Spleen (tissue), 13 donors: ENCODE measurements at places on chromosomes 2 and 18.

DNA sequence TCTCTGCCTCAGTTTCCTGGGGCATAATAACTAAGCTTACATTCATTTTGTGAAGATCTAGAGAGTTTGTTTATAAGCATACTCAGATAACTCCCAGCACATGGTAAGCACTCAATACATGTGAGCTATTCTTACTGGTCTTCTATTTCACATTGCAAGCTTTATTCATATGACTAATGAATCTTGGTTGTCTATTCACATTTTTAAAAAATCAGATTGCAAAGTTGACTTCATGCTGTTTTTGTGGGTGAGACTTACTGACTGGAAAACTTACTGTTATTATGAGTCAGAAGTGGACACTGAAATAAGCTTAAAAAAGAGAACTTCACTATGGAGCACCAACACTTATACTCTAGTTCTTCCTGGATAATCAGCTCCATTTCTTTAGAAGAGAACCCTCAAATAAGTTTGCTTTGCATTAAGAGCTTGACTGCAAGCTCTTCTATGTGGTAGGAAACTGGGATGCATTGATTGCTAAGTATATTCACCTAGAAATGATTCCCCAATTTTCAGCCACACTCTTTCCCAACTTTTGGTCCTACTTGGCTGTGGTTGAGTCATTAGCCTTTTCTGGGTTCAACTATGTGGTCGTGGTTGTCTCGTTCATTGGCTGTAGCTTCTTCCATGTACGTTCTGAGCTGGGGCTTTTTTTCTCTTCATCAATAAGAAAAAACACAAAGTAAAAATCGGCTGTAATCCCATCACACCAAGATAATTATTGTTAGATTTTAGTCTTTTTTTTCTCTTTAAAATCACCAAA, 29.5 kb upstream of the RBMS1 start:
- DNase-seq, result no peak

- no peak for DNase-seq
Measured at GRCh38 chr18:76246590-76246989, 248.5 kb downstream of the ZNF516 start.

- no peak for DNase-seq
Measured at GRCh38 chr2:73265298-73266060, 18.8 kb downstream of the FBXO41 start.

- peak; percentile 66 for DNase-seq
Measured at GRCh38 chr2:108910541-108911396, 78.3 kb downstream of the EDAR start.

GRCh38 chr2:218721488-218721887, 10.9 kb downstream of the TTLL4 start:
- DNase-seq, result no peak

DNA sequence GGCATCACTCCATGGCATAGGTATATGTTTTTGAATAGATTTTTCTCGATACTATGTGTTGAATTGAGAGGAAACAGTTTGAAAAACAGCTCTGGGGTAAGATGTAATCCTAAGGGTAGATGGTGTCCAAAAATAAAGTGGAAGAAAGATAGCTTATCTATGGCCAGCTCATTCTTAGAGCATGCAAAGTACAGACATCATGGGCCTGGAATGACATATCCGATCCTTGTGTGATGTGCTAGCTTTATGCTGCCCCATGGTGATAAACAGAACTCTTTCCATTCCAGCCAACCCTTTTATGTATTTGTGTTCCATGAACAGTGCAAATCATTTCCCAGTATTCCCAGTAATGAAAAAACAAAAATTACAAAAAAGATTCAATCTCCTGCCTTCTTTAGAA, 390.2 kb upstream of the NXPH2 start:
- DNase-seq, result no peak

GRCh38 chr18:77146249-77147080, 13.9 kb upstream of the MBP start:
- DNase-seq, result no peak

GRCh38 chr2:120741571-120742561, 6.2 kb downstream of the GLI2 start:
- DNase-seq, result peak; percentile 67

GRCh38 chr2:30860726-30861125, 53.5 kb upstream of the CAPN13 start:
- no peak for DNase-seq

DNA sequence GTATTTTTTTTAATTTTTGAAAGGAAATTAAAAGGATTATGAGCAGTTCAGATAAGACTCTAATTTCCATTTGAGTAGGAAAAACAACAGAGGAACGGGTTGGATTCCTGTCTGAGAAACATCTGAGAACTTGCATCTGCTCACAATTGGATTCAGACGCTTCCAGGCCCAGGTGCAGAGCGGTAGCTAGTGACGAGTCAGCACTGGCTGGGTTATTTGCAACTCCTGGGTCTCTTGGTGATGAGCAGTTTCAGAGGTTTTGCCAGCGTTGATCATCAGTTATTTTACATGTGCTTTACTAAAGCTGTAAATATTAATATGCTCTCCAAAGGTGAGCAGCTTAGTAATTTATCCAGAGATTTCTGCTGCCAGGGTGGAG, 39.1 kb upstream of the B3GNT7 start:
- DNase-seq, result no peak
